ENCODE measurements at places on chromosomes 11 and 22.
A peak's percentile ranks its signal among the peaks of the same experiment; 100 is the strongest.

- no peak for DNase-seq
Measured at GRCh38 chr11:67657300-67657699, 6.8 kb upstream of the ACY3 start.

- DNase-seq, result no peak
Measured at GRCh38 chr11:2883979-2884815, 1.4 kb downstream of the CDKN1C start.

GRCh38 chr11:112694813-112695212 lies 266.4 kb upstream of the NCAM1 start:
- DNase-seq, result no peak

GRCh38 chr22:45014654-45015053 lies 4.8 kb upstream of the PHF21B start:
- no peak for DNase-seq

DNA sequence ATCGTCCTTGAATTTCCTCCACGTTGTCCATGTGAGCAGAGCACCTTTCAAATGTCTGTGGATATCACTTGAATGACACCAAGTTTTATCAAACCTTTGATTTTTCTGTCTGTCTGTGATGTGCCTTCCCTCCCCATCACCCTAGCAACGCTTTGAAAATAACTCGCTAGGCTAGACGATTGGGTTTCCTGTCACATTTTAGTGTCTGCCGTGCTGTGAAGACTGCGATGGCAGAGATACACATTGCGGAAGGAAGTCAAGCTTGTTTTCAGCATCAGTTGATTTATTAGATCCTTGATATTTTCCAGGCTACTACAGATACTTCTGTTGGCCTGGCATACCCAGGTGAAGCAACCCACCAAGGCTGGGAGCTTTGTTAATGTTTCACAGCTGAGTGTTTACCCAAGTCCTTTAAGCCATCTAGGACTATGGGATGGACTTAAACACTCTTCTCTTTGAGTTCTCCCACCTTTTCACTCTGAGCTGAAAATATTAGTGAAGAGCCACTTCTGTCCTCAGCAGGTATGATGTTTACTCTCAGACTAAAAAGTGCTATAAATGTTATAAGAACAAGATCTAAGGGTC lies 93.6 kb upstream of the CD44 start:
- DNase-seq, result no peak

DNA sequence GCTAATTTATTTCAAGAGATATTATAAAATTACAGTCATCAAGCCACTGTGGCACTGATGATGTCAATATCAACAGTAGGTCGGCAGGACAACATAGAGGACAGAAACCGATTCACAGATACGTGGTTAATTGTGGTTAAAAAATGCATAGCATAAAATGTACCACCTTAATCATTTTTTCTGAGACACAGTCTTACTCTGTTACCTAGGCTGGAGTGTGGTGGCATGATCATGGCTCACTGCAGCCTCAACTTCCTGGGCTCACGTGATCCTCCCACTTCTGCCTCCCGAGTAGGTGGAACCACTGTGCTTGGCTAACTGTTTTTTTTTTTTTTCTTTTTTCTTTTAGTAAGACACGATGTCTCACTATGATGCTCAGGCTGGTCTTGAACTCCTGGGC lies 21.0 kb upstream of the TOLLIP start:
- no peak for DNase-seq

DNA sequence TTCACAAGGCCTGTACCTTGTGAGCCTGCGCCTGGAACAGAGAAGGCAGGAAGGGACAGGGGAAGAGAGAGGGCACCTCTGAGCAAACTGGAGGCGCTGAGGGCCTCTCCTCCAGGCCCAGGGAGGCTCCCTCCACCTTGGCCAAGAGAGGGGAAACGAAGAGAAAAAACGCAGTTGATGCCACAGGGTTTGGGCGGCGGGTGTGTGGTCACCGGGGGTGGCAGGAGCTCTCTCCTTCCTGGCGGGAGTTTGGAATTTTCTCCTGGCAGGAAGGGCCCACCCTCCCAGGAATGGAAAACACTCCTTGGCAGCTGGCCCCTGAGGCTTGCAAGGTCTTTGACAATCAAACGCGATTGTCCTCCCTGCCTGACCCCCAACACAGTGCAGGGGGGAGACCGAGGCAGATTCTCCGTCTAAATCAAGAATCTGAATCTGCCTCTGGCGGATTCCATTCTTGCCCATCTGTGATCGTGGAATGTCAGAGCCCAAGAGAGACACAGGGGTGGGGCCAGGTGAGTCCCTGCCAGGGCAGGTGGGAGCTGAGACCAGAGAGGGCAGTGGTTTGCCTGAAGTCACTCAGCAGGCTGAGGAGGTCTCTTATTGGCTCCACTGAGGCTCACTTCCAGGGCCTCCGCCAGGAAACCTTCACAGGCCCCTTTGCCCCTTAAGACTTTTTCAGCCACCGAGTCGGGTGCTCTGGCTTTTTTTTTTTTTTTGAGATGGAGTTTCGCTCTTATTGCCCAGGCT lies 21.0 kb downstream of the RPL3 start:
- DNase-seq, result no peak

- DNase-seq, result no peak
Measured at GRCh38 chr22:23263651-23264555, 83.6 kb downstream of the BCR start.

DNA sequence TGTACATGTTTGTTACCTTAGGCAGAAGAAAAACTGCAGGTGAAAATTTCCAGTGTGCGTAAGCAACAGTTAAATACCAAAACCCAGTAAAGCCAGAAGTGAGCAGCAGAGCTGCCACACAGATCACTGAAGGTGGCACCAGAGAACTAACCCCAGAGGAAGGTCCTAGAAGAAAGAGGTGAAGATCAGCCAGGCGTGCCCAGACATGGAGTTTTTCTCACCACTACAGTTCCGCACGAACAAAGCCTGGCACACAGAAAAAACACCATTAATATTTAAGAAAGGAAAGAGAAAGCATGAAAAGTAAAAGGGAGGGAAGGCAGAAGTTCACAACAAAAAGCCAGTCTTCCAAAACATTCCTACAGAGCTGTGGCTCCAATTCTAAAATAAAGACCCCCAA lies 60.7 kb downstream of the STK33 start:
- DNase-seq, result peak; percentile 27

GRCh38 chr22:27452922-27453321 lies 348.6 kb downstream of the MN1 start:
- no peak for DNase-seq

- no peak for DNase-seq
Measured at GRCh38 chr22:50205781-50206569, 5.2 kb downstream of the SELENOO start.

- DNase-seq, result no peak
Measured at GRCh38 chr11:19646921-19647320, 65.7 kb upstream of the NAV2 start.

- DNase-seq, result no peak
Measured at GRCh38 chr11:134248910-134249480, 4.2 kb downstream of the THYN1 start.

GRCh38 chr11:133545199-133545803 lies 13.0 kb upstream of the OPCML start:
- no peak for DNase-seq

- DNase-seq, result no peak
Measured at GRCh38 chr11:128458321-128458720, 129.0 kb downstream of the ETS1 start.

DNA sequence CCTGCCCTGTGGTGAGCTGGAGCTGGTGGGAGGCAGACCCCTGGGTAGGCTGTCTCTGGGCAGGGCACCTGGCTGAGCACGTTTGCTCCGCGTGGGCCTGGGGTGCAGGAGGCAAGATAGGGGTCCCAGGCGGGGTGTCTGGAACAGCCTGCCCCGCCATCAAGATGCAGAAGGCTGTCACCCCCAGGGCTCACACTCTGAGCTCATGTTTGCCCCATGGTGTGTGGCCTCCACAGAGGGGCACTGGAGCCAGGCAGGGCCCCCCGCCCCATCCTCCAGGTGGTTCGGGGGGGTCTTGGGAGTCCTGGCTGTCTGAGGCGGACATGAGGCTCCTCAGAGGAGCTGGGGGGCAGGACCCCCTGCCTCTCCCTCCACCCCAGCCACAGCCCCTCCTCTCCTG lies 28.9 kb upstream of the CARS1 start:
- no peak for DNase-seq

DNA sequence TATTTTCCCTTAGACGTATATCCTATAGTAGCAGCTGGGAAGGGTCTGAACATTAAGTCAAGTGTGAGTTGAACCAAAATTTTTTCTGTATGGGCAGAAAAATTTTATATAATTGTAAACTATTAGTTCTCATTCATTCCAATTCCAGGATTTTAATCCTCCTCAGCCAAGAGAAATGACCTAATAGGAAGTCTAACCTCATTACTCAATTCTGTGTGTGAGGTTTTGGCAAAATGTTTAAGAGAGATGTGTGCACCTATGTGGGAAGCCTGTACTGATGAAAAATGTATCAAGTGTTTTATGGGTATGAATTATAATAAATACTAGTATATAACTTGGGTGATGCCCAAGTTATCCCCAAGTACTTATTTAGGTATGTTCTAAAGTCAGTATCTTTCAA lies 311.6 kb upstream of the PITPNB start:
- DNase-seq, result no peak

GRCh38 chr11:60951904-60952741 lies at the start of gene SLC15A3:
Gene SLC15A3 (minus strand): TSS chr11:60952176. CDS start chr11:60951551, 625 bp downstream.
- peak; percentile 87 for DNase-seq

- no peak for DNase-seq
Measured at GRCh38 chr11:67484847-67485311, 2.1 kb downstream of the AIP start.

GRCh38 chr11:2517016-2517385 lies 72.2 kb downstream of the KCNQ1 start:
- DNase-seq, result no peak

- DNase-seq, result no peak
Measured at GRCh38 chr11:2316169-2316962, 14.6 kb downstream of the TSPAN32 start.

DNA sequence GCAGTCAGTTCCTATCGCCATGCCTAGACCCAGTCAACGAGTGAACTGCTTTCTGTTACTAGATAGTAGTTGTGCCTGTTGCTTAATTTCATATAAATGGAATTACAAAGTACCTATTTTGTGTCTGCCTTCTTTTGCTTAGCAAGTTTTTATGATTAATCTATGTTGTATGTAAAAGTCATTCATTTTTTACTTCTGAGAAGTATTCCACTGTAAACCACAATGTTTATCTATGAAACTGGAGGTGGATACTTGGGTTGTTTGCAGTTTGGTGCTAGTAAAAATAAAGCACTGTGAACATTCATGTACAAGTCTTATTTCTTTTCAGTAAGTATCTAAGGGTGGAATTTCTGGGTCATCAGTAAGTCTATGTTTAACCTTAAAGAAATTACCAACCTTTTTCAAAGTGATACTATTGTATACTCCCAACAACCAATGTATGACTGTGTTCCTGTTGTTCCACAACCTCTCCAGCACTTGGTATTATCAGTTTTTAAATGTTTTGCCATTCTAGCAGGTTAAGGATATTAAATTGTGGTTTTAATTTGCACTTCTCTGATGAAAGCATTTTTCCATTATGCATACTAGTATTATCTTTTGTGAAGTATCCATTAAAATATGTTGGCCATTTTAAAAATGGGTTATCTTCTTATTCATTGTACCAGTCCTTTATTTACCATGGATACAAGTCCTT lies 68.2 kb downstream of the DNAJC24 start:
- DNase-seq, result no peak

GRCh38 chr11:132137289-132137980 lies 767.0 kb downstream of the NTM start:
- DNase-seq, result no peak

DNA sequence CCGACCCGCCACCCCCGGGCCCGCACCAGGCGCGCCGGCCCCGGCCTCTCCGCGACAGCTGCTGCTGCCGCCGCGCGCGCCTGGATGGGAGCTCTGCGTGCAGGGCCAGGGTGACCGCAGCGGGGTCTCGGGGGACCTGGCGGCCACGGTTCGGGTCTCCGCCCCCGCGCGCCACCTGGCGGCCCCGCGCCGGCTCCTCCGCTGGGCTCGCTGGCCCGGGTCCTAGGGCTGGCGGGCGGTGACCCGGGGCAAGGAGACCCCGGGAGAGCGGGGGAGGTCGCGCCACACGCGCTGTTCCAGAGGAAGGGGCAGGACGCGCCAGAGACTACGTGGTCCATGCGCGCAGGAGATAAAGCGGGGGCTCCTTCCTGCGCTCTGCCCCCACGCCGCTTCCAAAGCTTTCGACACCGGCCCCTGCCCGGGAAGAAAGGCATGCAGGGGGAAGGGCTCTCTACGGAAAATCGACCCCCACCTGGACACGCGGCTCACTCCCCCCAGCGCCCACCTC lies 562 bp downstream of the SHANK2 start:
- DNase-seq, result no peak

DNA sequence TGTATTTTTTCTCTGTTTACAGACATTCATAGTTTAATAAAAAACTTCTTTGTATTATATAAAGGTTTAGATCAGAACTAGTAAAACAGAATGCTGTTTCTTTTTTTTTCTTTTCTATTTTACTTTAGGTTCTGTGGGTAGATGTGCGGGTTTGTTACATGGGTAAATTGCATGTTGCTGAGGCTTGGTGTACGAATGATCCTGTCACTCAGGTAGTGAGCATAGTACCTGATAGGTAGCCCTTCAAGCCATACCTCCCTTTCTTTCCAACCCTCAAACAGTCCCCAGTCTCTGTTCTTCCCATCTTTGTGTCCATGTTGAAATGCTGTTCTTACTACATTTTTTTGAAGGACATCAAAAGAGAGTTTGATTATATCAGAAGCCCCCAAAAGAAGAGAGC lies 3.2 kb downstream of the ATM start:
- no peak for DNase-seq

DNA sequence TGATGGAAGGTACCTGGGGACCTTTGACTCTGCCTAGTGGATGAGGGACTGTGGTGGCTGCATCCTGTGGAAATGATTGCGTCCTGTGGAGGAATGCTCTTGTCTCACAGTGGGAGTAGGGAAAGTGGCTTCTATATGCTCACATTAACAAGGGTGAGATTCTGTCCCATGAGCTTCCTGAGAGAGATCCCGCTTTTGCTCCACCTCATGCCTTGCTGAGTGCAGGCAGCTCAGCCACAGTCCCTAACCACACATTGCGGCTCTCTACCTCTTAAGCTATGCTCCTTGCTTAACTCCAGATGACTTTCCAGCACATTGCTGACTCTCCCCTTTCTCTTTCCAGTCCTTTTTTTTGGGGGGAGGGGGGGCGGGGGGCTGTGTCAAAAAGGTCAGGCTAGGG lies 45.0 kb downstream of the TEAD1 start:
- DNase-seq, result no peak

GRCh38 chr22:34454598-34454997 lies 534.3 kb upstream of the LARGE1 start:
- DNase-seq, result no peak

- no peak for DNase-seq
Measured at GRCh38 chr11:131809203-131809918, 438.9 kb downstream of the NTM start.

DNA sequence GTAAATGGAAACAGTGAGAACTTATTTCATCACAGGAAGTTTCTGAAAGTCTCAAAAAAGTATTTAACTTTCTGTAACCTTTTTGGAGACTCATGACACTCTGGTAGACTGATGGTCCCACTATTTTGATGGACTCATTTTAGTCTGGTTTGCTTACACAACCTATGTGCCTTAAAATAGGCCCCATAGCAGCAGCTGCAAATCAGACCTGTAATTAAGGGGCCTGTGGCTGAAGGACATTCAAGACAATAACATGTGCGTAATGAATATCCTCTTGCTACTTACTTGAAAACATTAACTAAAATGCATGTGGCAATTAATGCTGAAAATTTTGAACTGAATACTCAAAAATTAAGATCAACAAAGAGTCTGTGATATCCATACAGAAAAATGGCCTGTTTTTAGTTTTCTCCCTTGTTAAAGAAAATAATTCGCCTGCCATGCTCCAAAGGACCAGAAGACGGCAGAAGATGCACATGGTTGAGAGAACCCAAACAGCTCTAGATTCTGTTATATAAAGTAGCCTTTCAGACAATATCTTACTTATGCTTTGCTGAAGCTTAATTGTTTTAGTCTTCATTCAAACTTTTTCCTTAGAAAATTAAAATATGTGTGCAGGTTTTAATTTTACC lies 568.5 kb downstream of the KCNA4 start:
- no peak for DNase-seq

All from GM12864 (cell line).